SK-N-MC (cell line): ENCODE measurements at places on chromosomes 6 and 20.

- DNase-seq, result no peak
Observed at GRCh38 chr6:16345449-16346330, 107.3 kb downstream of the GMPR start.

GRCh38 chr6:170369403-170369802 lies 62.8 kb downstream of the FAM120B start:
- no peak for DNase-seq

GRCh38 chr6:131305037-131305850 lies 170.0 kb downstream of the AKAP7 start:
- no peak for DNase-seq

GRCh38 chr20:57756921-57757320 lies 47.1 kb upstream of the PMEPA1 start:
- no peak for DNase-seq

- DNase-seq, result no peak
Observed at GRCh38 chr6:43774776-43775534, 4.9 kb downstream of the VEGFA start.

DNA sequence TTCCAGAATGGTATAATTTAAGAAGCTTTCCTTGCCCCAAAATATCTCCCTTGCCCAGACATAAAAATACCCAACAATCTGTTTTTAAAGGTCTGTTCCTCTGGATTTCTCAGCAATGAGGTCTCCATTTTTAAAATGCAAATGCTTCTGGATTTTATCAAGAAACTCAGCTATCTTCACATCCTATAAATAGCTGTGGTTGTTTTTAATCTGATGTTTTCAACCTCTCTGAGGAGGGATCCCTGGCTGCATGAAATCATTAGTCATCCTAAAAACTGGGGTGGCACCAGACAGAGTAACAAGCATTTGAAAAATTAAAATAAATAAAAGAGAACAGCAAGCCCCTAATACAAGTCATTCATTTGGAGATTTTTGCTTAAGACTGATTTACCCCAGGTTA lies 168.5 kb upstream of the ID4 start:
- DNase-seq, result no peak

DNA sequence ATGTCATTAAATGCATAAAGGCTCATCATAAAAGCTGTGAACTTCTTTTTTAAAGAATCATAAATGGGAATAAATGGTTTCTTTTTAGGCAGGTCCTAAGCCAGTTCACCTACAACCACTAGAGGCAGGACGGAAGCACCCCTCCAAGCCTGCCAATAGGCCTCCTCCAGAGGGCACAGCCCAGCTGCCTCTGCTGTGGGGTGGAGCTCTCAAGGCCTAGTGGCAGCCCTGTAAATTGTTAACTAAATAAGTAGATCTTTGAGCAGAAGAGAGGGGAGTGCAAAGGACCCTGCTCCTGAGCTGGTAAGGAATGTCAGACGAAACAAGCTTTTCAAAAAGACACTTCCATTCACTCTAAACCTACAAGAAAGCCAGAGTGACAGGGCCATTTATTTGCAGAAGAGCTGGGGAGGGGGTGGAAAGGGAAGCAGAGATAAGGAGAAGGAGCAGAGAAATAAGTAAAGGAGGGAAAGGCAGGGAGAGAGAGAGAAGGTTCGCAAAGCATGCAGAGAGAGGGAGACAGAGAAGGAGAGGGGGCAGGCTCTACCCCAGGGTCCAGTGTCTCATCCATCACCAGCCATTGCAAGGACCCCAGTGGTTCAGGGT lies 18.0 kb upstream of the MAFB start:
- DNase-seq, result no peak

- no peak for DNase-seq
Observed at GRCh38 chr20:1417273-1417672, 24.4 kb upstream of the FKBP1A start.

GRCh38 chr6:72622094-72622940 lies 453 bp downstream of the KCNQ5 start:
- DNase-seq, result no peak

DNA sequence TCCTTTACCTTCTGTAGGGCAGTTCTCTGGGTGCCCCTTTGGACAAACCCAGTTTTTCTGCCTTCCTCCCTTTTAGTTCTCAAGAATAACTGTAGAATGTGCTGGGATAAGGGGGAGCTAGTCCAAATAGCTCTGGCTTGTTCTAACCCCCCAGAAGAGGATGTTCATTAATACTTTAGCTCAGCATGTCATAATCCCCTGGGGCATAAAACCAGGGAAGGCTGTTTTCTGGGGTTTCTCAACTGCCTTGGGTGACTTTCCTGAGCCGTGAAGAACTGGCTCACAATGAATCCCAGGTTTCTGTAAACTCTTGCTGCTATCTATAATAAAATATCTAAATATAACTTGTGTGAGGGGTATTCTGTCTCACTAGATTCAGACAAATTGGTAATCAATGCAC lies 44.5 kb upstream of the RNF217 start:
- peak; percentile 30 for DNase-seq

- no peak for DNase-seq
Observed at GRCh38 chr20:18267815-18268214, 20.5 kb upstream of the ZNF133 start.

GRCh38 chr6:158906926-158907325 lies 87.8 kb upstream of the EZR start:
- DNase-seq, result no peak

DNA sequence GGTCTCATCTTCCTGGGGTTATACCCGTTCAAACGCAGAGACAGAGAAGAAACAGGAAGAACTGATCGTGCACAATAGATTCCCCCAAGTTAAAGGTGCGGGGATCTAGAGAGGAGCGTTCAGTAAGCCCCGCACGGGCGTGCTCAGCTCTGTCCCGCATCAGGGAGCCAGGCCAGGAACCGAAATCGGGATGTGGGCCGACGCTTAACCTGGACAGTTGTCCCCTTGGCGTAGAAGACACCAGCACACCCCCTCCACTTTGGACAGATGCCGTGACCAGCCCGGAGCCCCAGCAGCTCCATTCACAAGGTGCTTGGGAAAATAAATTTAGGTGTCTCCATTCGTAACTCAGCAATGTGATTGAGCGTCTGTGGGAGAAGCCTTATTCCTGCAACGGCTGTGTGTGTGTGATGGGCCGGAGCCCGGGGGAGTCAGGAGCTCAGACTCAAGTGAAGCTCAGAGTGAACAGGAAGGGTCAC lies 24.0 kb upstream of the GATA5 start:
- DNase-seq, result no peak

DNA sequence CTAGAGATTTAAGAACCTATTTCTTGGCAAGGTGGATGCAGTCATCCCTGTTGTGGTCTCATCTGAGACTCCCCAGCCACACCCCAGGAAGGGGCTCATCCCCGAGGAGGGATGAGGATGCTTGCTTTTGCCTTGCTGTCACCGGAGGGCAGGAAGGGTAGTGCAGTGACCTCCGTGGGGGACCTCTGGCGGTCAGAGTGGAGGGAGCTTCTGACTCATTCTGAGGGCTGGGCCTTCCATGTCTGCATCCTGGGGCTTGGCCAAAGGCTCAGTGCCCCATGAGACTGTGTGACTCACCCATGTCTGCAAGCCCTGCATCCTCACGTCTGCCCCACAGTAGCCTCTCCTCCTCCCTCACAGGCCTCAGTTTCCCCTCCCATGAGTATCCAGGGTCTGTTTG lies 38.7 kb downstream of the UQCC2 start:
- no peak for DNase-seq

DNA sequence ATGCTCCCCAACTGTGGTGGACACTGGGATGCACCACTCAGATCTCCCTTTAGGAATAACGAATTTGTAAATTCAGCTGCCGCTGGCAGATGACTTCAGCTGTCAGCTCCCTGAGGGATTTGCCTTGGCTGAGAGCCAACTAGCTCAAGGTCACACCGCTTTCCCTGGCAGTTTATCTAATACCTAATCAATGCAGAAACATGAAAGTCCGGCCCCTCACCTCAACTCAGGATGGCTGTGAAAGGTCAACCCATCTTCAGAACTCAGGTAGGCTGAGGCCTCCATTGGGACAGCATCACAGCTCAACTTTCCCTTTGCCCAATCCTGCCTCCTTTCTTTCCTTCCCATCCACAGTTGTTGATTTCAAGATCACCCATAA lies 22.8 kb upstream of the SCGN start:
- no peak for DNase-seq

DNA sequence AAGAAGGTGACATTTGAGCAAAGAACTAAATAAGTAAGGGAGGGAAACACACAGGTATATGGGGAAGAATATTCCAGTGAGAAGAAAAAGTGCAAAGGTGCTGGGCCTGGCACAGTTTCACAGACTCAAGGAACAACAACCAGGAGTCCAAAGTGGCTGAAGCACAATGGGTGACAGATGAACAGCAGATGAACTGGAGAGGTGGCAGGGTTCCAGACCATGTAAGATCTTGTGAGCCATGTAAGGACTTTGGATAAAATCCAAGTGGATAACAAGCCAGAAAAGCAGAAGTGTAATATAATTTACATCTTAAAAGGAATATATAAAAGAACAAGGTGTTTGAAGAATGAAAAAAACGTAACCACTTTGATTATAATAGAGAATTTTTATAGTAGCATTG lies 87.9 kb downstream of the MMS22L start:
- no peak for DNase-seq

DNA sequence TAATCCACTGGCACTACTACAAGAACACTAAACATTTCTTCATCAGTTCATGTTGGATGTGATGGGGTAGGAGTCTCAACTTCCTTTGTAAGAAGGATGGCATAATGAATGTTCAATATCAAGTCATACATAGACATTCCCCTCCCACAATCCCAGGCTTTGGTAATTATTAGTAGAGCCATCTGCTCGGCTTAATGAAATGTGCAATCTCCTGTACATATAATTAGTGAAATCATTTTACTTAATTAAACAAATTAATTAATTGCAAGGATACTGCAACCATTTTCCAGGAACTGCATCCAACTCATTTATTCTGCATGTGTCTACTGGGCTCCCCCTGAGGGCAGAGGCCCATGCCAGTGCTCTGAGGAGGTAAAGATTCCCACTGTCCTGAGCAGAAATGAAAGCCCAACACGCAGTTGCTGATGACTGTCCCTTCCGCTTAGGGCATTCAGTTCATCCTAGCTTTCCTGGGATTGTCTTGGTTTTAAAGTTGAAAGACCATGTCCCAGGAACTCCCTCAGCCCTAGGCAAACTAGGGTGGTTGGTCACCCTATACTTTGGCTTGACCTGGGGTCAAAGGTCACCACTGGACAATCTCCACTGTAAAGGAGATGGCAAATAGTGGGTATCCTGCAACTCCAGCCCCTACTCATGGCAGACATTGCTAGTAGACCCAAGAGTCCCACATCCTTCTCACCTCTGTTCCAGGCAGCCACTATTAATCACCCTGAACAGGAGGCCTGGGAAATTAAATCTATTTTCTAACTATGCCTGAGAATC lies 109.8 kb downstream of the TRERF1 start:
- DNase-seq, result no peak

- no peak for DNase-seq
Observed at GRCh38 chr6:144778773-144779492, 493.8 kb downstream of the UTRN start.

- no peak for DNase-seq
Observed at GRCh38 chr20:63926298-63926697, 29.9 kb downstream of the UCKL1 start.

- DNase-seq, result no peak
Observed at GRCh38 chr6:75351570-75351969, 67.0 kb upstream of the TMEM30A start.

GRCh38 chr6:96861588-96861987 lies 24.3 kb upstream of the GPR63 start:
- DNase-seq, result no peak

GRCh38 chr6:10478187-10479040 lies 42.7 kb upstream of the GCNT2 start:
- peak; percentile 24 for DNase-seq

GRCh38 chr20:51800872-51801121 lies 1.5 kb downstream of the SALL4 start:
- DNase-seq, result no peak

DNA sequence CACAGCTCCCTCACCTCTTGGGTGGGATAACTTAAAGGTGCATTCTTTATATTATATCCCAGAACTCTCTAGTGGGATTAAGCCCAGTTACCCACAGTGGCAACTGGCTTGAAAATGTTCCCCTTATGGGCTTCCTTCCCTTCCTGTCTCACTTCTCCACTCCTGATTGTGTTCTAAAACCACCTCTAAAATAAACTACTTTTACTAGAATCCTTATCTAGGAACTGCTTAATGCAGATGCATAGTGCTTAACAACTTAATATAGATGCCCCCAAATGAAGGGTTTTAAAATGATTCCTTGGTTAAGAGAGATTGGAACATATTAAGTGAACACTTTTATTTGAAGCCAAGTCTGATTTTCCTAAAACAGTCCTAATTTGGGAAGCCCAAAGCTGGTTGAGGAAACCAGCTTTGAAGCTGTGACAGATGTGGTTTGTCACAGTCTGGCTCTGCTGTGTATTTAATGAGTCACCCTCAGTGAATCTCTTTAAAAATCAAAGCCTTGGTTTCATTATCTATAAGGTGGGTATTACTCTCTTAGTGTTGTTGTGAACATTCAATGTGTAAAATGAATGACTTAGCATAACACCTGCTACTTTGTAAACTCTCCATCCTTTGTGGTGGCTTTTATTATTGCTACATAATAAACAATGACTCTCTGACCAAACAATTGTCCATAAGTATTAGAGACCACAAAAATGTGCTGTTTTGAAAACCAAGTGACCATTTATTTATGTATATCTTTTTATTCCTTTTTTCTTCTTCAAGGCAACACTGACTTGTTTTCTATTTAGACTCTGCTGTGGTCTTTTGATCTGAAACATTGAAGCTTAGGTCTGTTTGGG lies 24.4 kb downstream of the PLCB1 start:
- no peak for DNase-seq

- DNase-seq, result no peak
Observed at GRCh38 chr6:25197111-25197510, 82.1 kb upstream of the CARMIL1 start.

- DNase-seq, result no peak
Observed at GRCh38 chr6:89145956-89146717, at the start of gene PM20D2. Gene PM20D2 (plus strand): TSS chr6:89146055. CDS start chr6:89146145, 90 bp downstream.

- no peak for DNase-seq
Observed at GRCh38 chr20:58402827-58403226, 13.8 kb downstream of the VAPB start.
